ENCODE measurements at places on chromosomes 12 and 14.

DNA sequence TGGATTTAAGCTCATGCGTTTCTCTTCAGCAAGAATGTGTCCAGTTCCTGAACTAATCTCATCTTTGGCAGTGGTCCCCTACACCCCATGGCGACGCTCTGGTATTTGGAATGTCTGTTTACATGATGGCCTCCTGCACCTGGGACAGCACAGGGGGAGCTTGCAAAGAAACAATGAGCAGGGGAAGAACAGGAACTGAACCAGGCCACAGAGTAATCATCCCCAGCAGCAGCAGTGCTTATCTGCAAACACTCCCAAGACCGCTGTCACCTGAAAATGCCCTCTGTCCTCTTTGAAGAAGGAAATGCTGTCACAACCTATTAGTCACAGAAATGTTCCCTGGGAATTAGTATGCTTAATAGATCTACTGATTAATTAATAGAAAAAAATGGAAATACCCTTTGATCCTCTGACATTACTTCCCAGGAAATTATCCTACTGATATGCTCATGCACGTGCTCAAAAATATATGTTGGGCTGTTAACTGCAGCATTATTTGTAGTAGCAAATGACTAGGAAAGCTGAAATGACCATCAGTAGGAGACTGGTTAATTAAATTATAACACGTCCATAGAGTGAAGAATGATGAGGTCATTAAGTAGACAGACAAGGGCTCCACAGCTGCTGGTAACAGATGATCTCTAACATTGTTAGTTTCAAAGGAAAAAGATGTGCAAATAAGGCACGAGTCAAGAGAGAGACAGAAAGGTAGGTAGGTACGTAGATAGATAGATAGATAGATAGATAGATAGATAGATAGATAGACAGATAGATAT lies 279.3 kb upstream of the FLRT2 start:
- DNase-seq: peak; percentile 53

DNA sequence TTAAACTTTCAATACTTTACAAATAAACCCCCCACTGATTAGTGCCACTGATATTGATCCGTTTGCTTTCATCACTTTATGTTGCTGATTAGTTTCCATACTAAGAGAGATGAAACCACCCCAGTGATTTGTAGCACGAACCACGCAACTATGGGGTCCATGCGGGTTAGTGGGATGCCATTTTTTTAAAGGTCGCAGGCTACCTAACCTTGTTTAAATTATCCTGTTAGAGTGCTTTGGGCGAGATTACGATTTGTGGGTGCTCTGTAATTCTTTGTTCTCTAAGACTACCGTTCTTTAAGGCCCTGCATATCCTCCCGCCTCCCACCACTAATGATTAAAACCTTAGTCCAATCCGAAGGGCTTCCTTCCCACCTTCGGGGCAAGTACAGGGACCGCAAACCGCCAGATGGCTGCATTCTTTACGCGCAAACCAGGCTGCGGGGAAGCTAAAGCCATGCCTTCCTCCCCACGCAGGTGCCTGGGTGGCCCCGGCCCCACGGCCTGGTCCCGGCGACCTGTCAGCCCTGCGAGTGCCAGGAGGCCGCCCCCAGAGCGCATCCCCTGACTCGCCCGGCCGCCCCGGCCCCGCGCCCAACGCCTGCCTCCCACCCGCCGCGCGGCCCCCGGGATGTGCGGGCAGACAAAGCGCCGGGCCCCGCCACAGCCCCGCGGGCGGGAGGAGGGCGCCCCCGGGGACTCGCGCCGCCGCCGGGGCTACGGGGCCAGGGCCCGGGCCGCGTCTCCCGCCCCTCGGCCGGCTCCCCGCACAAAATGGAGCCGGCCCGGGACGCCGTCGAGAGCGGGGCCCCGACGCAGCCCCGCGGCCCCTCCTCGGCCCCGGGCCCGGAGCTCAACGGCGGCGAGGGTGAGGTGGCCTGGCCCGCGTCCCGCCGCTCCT lies 759 bp downstream of the NFYB start:
- DNase-seq: peak; percentile 35

DNA sequence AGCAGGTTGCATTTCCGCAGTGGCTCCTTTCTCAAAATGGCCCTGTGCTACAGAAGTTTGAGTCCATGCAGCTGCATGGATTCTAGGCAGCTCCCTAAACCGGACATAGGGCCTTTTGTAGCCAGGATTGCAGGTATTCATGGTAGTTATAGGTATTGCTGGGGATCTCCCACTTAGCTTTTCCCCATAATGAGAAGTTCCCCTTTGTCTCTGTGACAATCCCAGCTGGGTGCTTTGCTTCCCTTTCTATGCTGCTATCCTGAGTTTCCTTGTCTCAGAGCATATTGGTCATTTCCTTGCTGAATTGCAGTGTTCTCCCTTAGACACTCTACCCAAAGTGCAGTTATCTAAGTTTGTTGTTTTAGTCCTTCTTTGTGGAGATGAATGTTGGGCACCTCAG lies 120.9 kb upstream of the MIS18BP1 start:
- no peak for DNase-seq

- DNase-seq: no peak
Observed at GRCh38 chr12:113091506-113091905, 35.0 kb downstream of the DTX1 start.

DNA sequence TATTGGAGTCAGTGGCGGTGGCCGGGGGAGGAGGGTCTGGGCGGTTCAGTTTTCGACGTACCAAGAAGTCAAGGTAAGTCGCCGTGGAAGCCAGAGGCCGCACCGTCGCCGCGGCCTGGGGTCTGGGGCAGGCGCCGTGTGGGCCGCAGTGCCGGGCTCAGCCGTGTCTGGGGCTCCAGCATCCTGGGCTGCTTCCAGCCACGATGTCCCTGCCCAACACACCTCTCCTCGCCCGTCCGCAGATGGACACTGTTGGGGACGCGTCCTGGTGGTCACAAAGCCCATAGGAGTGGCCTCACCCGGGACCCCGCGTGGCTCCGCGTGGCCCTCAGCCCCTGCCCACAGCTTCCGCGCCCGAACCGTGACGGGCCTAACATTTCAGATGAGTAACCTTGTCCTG lies 59.1 kb downstream of the FBRSL1 start:
- DNase-seq: no peak

DNA sequence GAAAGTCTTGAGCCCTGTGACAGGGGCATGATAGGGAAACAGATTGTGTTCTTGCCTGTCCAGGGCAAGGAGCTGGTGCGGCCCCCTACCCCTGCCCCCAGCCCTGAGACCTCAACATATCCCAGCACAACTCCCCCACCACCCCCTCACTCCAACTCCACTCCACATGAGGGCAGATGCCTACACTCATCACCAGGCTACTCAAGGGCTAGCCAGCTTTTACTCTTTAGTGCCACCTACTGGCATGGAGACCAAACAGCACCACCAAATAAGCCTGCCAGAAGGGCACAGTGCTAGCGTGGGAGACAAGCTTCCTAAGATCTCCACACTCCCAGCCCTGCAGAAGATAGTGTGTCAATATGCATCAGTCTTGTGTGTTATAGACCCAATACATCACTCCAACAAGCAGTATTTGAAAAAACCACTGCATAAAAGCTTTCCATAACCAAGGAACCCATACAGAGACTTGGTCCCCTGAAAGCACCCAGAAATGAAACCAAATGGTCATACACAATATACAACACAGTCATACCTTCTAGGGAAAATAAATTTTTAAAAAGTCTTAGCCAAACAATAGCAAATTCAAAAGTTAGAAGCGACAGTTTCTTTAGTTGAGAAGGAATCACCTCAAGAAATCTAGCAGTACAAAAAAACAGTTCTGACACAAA lies 154.4 kb downstream of the KCNK10 start:
- DNase-seq: peak; percentile 8

DNA sequence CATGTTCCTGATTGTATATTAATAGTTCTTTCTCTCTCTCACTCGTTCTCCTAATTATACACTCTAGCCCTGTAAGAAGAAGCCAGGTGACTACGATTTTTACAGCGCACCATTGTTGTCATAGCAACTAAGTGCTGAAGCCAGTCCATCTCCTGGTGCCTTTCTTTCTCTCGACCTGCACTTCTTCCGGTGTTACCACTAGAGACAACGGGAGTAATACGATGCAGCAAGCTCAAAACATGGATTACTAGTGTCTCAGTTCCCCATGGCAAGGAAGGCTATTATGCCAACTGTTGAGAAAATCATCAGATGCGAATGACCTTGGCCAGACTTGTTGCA lies 40.8 kb upstream of the DCD start:
- peak; percentile 36 for DNase-seq

GRCh38 chr14:68734231-68734732 lies 58.6 kb downstream of the ZFP36L1 start:
- DNase-seq: no peak

DNA sequence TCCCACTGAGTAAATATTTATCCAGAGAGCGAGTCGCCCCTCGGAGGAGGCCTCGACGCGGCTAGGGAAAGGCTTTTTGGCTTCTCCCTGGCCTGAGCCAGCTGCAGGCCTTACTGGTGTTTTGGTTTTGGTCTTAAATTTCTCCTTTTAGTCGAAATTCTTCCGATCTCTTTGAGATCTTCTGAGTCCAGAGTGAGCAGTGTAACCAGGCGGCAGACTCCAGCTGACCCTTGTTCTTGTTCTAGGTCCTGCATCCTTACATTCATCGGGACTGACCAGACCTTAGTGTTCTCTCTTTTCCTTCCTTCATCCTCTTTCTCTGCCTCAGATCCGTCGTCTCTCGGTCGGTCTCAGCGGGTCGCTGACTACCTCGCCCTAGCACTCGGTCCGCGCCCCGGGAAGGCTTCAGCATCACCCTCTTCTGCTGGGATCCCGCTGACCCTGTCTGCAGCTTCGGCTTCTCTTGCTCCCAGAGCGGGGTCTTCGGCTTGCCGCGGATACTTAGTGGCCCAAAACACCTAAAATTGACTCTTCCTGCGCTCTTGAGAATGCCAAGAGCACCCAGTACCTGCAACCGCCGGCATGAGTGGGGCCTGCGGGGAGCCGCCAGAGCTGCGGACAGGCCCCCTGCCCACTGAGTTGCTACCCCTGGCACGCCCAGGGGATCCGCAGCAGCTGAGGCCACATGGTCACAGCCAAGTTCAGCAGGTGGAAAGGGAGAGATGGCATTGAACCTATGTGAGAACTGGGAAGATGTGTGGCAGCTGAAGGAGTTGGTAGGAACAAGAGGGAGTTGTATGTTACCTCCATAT lies 2.4 kb upstream of the PAX9 start:
- no peak for DNase-seq

GRCh38 chr12:57522011-57522886 lies at the start of gene MBD6:
MBD6 (plus strand) TSS chr12:57522824; CDS start chr12:57524304, 1,480 bp downstream.
- peak; percentile 85 for DNase-seq

GRCh38 chr12:2800046-2800570 lies 5.3 kb downstream of the FKBP4 start:
- no peak for DNase-seq

DNA sequence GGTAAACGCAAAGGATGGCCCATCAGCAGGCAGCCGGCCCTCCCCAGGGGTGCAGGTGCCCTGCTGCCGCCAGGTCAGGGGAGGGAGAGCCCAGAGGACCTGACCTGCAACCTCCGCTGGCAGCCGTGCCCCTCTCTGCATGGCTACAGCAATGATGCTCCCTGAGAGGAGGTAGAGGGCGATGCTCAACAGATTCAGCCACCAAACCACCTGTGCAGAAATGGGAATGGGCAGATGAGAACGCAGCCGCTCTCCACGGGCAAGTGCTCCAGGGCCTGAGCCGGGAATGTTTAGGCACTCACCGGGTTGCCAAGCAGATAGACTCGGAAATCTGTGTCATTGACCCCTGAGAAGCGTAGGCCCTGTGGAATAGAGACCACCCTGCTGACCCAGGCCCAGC lies 8.7 kb upstream of the NGB start:
- DNase-seq: no peak

GRCh38 chr12:44507461-44507860 lies 368.7 kb downstream of the NELL2 start:
- DNase-seq: no peak

- DNase-seq: no peak
Observed at GRCh38 chr14:104530646-104531045, 48.9 kb upstream of the C14orf180 start.

GRCh38 chr12:122411537-122411936 lies 10.9 kb downstream of the CLIP1 start:
- no peak for DNase-seq

GRCh38 chr12:66217342-66217917 lies 28.4 kb downstream of the IRAK3 start:
- no peak for DNase-seq

GRCh38 chr14:75497191-75497590 lies 25.1 kb upstream of the BATF start:
- no peak for DNase-seq

GRCh38 chr14:100332071-100332639 lies 9.0 kb downstream of the SLC25A47 start:
- no peak for DNase-seq

DNA sequence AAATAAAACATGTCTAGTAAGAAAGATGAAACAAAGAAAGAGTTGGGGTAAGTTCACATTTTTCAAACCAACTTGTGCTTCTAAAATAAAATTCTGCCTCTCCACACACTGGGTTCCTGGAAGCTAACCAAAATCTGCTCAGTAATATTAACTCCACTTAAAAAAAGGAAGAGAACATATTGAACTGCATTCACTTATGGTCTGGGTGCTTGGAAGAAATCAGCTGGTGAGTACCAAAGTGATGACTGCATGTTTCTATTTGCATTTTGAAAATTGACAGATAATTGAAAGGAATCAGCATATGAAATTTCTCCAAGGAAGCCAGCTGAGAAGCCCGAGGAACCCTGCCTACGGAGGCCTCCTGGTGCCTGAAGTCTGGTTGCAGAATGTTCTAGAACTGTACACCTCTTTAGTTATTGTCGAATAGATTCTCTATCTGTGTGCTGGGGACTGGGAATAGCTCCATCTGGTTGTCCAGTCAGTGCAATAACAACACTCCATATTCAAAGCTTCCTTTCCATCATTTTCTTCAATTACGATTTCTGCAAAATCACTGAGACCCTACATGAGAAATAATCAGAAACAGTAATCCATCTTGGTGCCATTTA lies 836.1 kb downstream of the VRK1 start:
- no peak for DNase-seq

DNA sequence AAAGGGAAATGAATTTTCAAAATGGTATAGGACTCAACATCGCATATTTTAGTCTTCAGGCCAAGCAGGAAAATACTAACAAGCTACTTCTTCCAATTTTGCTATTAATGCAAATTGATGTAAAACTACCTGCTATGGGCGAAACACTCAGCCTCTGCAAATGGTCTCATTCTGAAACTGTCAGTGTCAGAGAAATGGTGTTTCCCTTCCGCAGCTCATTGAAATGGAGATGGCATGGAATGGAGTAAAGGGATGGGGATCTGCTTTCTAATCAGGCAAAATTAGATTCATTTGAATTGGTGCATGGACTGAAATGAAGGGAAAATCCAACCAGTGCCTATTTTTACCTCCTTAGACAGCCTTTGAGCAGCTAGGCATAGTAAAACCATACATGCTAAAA lies 80.4 kb upstream of the EEA1 start:
- no peak for DNase-seq

DNA sequence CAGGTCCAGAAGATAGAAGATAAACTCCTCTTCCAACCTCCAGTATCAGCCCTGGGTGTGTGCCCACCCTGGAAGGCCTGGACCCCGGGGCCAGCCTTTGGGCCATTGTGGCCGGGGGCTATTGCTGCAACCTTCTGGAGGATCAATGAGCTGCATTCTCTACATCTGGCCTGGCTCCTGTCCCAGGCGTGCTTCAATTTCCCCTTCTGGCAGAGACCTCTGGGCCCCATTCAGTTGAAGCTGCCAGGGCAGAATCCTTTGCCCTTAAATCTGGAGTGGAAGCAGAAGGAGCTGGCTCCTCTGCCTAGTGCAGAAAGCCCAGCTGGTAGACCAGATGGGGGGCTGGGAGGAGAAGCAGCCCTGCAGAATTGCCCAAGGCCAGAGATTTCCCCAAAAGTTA lies 10.0 kb downstream of the NYNRIN start:
- DNase-seq: no peak
